ENCODE measurements at places on chromosomes 2 and 18.
A peak's percentile ranks its signal among the peaks of the same experiment; 100 is the strongest.

- no peak for DNase-seq
These were observed 83.7 kb downstream of the ACSL3 start for GRCh38 chr2:222944552-222944951.

DNA sequence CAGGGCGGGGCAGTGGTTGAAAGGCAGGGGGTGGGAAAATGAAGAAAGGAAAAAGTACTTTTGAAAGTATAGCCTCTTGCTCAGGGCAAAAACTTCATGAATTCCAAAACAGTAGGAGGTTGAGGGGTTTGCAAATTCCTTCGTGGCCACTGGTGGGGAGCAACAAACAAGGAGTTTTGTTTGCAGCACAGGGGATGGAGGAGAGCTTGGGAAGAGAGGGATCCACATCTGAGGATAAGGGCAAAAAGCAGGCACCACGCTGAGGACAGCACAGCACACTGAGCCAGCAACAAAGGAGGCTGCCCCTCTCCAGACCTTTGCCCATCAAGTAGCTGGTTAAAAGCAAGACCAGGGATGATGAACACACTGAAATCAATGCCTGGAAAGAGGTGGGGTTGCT is 148.9 kb downstream of the TCF4 start:
- DNase-seq: no peak

- DNase-seq: no peak
These were observed 47.3 kb upstream of the SERPINE2 start for GRCh38 chr2:224086226-224086914.

DNA sequence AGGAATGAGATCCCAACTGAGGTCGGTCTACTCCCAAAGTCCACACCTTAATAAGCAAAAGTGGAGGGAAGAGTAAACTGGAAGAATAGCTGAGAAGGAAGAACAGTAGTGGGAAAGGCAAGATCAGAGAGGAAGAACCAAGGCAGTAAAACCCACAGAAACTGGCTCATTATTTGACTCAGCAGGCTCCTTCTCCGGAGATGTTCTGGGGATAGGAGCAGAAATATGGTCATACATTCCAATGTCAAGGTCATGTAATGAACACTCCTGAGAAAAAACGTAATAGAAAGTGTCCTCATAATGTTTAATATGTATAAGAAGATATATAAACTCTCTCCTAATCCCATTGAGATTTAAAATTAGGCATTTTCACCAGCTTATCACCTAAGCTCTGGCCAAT is 39.5 kb downstream of the STK39 start:
- no peak for DNase-seq

DNA sequence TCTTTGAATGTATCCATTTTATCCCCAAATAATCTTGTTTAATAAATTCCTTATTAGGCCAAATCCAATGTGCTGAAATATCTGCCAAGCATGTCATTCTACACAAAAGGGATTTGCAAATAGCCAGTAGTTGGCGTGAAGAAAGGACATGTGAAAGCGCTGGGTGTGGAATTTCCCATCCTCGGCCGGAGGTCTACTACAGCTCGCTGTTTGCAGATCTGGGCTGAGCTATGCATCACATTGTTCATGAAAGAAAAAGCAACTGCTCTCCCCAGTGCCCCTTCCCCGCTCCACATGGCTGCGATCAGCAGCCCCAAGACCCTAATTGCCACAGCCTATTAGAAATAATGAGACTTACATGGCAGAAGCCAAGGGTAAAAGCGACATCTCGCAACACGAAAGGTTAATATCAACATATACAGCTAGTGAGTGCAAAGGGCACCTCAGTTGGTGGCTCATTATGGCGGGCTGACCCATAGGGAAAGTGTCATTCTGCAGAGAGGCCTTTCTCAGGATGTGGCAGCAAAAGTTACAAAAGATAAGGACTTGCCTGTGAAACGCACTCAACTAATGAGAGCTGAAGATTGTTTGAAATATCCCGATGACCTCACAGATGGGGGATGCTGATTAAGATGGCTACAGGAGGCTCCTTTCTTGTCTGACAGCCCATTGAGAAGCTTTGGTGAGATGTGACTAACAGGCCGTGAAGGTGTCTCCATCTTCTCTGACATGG is 126.9 kb upstream of the CYP1B1 start:
- no peak for DNase-seq

GRCh38 chr2:196520605-196521004 is 118.9 kb upstream of the CCDC150 start:
- no peak for DNase-seq

GRCh38 chr2:61090386-61090921 is 24.8 kb downstream of the SANBR start:
- DNase-seq: no peak

DNA sequence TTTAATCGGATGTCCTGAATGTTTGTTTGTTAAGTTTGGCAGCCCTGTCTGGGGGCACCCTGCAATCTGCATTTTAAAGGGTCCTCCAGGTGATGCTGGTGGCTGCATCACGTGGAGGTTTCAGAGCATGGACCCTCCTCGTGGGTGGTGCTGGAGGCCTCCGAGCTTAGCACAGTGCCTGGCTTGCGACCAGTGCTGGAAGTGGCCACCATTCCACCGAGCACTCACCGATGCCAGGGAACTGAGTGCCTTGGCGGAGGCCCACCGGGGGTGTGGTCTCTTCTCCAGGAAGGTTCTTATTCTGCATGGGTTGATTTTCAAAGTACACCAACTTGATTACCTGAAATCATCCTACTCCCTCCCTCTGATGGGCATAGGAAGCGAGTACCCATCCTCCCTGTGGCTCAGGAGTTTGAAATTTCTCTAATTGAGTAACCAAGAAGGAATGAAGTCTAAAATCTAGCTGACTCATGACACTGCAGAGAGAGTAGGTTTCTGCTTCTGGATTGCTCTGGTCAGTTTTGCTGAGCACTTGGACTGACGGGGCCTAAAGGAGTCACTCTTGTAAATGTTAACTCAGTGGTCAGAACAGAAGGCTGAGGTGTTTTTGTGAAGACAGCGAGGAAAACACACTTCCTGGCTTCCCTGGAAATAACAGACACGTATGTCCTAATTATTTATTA is 58.1 kb upstream of the SLC66A3 start:
- no peak for DNase-seq

DNA sequence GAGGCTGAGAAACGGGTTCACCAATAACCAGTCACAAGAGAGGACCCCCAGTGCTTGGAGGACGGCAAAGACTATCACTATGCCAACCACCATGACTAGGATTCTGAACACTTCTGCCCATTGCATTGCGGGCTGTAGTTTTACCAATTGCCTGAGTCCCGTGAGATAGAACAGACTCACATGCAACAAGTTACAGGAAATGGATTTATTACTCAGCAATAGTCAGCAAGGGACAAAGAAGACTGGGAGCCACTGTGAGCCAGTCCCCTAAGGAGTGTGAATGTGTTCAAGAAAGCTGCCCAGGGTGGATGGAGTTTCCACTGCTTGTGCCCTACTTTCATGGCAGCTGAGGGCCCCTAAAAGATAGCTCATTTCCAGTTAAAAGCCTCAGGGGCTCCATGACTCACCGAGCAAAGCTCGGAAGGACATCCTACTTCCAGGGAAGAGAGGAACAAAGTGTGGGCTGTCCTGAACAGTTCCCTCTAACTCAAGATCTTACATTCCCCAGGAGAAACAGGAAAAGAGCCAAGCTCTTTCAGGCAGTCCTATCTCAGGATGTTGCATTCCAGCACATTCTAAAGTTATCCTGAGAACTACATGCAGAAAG is 54.4 kb downstream of the SLC4A3 start:
- no peak for DNase-seq

- DNase-seq: no peak
These were observed at the start of gene LYPD6 for GRCh38 chr2:149330127-149331022. Gene LYPD6 (plus strand): TSS chr2:149330587. CDS start chr2:149437709, 107,122 bp downstream.

DNA sequence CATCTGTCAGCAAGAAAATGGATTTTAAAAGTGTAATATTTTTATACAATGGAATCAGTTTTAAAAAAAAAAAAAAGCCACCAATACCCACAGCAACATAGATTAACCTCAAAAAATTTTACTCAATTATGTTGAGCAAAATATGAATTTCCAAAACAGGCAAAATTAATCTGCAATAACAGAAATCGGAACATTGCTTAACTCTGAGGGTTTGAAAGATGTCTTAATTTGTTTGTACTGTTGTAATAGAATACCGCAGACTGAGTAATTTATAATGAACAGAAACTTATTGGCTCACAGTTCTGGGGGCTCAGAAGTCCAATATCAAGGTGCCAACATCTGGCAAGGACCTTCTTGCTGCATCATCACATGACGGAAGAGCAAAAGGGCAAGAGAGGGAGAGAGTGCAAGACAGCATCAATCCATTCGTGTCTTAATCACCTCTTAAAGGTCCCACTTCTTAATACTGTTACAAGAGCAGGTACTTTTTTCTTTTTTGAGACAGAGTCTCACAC is 31.8 kb upstream of the TNFAIP6 start:
- DNase-seq: no peak

GRCh38 chr18:111306-112014 is 46.9 kb upstream of the USP14 start:
- DNase-seq: peak; percentile 81

DNA sequence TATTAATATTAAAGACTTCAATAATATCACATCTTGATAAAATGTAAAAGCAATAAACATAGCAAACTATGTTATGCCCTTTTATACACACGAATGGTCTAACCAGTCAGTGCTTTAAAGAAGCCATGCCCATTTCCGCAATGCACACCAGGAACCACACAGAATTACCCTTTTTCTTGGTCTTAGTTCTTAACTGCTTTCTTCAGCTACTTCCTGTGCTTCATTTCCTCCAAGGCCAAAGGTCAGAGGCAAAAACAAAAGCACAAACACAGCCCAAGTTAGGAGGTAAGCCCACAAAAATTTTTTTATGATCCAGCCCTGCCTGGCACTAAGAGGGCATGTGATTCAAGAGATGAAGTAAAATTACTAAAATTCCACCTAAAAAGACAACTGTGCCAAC is 267.2 kb downstream of the FBXO15 start:
- no peak for DNase-seq

GRCh38 chr2:128325611-128326181 is 7.0 kb upstream of the HS6ST1 start:
- no peak for DNase-seq

- no peak for DNase-seq
These were observed 119.2 kb upstream of the CCDC68 start for GRCh38 chr18:55078303-55078932.

GRCh38 chr18:58495207-58495606 is 133.7 kb downstream of the ALPK2 start:
- DNase-seq: no peak

DNA sequence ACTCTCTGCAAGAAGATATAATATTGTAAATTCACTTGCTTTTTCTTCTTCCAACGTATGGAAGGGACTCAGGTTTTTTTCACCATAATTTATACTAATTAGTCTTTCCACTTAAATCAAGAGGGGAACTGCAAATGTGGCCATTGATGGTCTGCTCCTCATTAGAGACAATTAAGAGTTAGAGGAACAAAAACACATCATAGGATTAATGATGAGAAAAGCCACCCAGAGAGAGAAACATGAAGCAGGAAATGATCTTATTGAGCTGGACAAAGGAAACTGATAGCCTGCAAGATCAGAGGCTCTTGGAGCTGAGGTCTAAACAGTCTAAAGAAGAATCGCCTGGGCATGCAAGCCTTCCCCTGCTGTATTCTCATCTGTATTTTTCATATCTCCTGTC is 151.2 kb upstream of the NRP2 start:
- no peak for DNase-seq

GRCh38 chr2:67032076-67032475 is 365.1 kb upstream of the ETAA1 start:
- DNase-seq: no peak

GRCh38 chr2:23824777-23825212 is 102.1 kb downstream of the ATAD2B start:
- peak; percentile 70 for DNase-seq

DNA sequence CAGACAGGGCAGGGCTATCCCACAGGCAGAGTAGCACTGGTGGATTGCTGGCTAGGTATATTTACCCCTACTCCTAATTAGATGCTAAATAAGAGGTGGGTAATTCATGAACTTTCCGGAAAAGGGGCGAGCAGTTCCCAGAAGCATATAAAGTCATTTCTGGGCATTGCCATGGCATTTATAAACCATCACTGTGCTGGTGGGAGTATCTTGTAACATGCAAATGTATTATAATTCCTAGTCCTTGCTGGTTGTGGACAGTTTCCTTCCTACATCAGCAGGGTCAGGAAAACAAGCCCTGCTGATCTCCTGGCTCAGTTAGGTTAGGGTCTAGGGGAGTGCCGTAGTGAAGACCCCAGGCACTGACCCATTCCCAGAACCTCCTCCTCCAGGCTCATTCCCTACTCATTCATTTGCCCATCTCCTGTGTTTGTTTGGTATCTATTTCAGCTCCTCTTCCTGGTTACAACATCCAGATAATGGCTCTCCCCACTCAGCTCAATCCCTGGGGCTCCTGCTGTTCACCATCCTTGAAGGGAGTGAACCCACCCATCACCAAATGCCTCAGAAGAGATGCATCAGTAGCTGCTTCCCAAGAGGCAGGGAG is 282.7 kb downstream of the SRBD1 start:
- DNase-seq: no peak

DNA sequence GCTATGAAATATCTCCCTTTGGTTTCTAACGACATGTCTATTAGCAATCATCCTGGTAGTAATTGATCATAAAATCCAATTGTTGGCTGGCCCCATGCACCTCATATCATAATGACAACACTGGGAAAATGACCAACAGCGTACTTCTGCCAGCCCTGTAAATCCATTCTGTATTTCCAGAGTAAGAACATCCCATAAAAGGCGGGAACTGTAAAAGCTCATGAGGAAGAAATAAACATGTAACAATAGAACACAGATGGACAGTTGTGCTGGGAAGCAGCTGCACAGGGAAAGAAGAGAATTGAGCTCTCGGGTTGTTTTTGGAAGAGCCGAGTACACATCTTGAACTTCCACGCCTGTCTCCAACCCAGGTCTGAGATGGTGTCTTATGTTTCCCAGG is 218.7 kb downstream of the CMPK2 start:
- no peak for DNase-seq

GRCh38 chr18:39168723-39169122 is 1603.1 kb upstream of the CELF4 start:
- DNase-seq: no peak

- peak; percentile 37 for DNase-seq
These were observed 60.7 kb downstream of the INPP4A start for GRCh38 chr2:98505311-98505808.

- DNase-seq: no peak
These were observed 10.0 kb downstream of the STK25 start for GRCh38 chr2:241498115-241499070.

- DNase-seq: no peak
These were observed 44.4 kb upstream of the AGPS start for GRCh38 chr2:177348118-177348654.

DNA sequence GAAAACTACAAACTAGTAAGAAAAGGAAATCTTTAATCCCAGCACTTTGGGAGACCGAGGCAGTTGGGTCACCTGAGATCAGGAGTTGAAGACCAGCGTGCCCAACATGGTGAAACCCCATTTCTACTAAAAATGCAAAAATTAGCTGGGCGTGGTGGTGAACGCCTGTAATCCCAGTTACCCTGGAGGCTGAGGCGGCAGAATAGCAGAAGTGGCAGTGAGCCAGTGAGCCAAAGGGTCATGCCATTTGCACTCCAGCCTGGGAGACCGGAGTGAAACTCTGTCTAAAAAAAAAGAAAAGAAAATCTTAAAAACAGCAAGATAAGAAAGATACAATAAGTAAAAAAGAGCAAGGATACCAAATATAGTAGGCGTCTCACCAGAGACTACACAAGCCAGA is 502.9 kb upstream of the ID2 start:
- no peak for DNase-seq

GRCh38 chr2:18402831-18403230 is 157.6 kb downstream of the RDH14 start:
- no peak for DNase-seq

- DNase-seq: no peak
These were observed 386.2 kb downstream of the SETBP1 start for GRCh38 chr18:45066886-45067285.

All from CD4-positive, alpha-beta T cell treated with Interleukin-10 for 1 hour (primary cell).